Lung microvascular endothelial cell (primary cell): ENCODE measurements at places on chromosomes 12 and 14.

GRCh38 chr14:53450871-53451270 is 297.7 kb upstream of the DDHD1 start:
- peak; percentile 8 for DNase-seq

GRCh38 chr14:55028066-55028465 is 1.0 kb downstream of the SOCS4 start:
- peak; percentile 14 for DNase-seq

- peak; percentile 71 for DNase-seq
Measured at GRCh38 chr12:118120579-118121363, 15.2 kb upstream of the PEBP1 start.

DNA sequence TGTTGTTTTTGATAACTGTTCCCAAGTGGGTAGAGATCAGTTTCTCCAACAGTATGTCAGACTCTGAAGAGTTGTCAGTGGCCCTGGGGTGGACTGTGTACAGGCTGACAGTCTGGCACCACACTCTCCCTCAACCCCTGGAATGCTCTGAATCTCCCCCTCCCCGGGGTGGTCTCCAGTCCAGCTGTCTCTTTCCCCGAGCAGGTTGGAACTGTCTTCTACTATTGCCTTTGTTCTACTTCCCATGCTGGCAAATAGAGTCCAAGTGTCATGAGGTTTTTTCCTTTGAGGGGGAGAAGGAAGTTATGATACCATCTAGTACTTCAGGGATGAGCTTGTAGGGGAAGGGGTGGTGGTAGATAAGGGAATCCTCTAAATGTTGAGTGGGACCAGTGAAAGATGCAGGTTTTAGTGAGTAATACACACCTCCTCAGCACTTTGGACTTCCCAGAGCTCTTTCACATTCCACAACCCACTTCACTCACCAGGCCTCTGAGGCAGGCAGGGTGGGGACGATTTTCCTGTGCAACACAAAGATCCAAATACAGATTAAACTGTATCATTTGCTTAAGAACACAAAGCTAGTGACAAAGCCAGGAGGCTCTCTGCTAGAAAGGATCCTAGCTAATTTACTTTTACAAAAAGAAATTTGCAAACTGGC is 170.7 kb upstream of the GZMB start:
- no peak for DNase-seq

DNA sequence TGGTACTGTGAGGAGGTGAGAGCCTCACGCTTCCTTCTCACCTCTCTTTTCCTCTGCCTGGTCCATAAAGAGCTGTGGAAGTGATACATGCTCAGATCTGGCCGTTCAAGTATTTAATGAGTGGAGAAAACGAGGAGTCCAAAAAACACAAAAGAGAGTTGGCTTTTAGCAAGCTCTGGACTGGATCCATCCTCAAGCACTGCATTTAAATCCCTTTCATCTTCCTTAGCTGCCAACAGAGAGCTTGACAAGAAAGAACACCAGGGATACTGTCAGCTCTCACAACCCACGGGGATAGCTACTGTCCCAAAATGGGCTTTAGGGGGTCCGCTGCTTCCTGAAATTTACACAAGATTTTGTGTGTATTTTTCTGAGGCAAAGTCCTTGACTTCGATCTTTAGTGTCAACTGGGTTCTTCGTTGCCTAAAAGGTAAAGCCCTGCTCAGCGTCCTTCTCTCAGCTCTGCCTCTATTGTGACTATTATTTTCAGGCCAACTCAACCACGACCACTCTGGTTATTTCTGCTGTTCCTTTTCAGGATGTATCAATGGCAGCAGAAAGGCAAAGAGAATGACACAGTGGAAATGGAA is 120.9 kb downstream of the TMTC1 start:
- DNase-seq = no peak
